Amniotic epithelial cell (primary cell): ENCODE measurements at places on chromosomes 5 and 9.
A peak's percentile ranks its signal among the peaks of the same experiment; 100 is the strongest.

DNA sequence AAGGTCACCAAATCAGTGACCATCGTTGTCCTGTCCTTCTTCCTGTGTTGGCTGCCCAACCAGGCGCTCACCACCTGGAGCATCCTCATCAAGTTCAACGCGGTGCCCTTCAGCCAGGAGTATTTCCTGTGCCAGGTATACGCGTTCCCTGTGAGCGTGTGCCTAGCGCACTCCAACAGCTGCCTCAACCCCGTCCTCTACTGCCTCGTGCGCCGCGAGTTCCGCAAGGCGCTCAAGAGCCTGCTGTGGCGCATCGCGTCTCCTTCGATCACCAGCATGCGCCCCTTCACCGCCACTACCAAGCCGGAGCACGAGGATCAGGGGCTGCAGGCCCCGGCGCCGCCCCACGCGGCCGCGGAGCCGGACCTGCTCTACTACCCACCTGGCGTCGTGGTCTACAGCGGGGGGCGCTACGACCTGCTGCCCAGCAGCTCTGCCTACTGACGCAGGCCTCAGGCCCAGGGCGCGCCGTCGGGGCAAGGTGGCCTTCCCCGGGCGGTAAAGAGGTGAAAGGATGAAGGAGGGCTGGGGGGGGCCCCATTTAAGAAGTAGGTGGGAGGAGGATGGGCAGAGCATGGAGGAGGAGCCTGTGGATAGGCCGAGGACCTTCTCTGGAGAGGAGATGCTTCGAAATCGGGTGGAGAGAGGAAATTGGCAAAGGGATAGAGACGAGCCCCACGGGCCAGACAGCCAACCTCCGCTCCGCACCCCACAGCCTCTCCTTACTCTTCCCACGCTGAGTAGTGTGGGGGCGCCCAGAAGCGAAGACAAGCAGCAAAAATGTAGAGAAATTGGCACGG is 1.7 kb downstream of the RXFP3 start:
- DNase-seq = no peak

GRCh38 chr9:86301686-86302085 is 19.3 kb upstream of the ISCA1 start:
- DNase-seq = no peak

DNA sequence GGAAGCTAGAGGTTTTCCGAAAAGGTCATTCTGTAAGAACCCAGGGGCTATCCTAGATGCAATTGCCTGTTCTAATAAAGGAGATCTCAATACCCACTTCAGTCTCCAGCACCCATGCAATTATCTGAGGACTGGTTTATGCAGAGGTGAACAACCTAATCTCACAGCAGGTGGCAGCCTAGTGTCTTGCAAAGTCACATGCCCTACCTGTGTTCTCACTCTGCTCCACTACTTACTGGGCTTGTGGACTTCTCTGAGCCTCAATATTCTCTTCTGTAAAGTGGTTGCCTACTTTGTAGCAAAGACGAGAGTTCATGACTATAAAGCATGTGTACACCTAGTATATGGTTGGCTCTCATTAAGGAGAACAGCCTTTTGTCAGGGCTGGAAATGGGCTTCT is 21.0 kb upstream of the ALDH1B1 start:
- DNase-seq = peak; percentile 38

DNA sequence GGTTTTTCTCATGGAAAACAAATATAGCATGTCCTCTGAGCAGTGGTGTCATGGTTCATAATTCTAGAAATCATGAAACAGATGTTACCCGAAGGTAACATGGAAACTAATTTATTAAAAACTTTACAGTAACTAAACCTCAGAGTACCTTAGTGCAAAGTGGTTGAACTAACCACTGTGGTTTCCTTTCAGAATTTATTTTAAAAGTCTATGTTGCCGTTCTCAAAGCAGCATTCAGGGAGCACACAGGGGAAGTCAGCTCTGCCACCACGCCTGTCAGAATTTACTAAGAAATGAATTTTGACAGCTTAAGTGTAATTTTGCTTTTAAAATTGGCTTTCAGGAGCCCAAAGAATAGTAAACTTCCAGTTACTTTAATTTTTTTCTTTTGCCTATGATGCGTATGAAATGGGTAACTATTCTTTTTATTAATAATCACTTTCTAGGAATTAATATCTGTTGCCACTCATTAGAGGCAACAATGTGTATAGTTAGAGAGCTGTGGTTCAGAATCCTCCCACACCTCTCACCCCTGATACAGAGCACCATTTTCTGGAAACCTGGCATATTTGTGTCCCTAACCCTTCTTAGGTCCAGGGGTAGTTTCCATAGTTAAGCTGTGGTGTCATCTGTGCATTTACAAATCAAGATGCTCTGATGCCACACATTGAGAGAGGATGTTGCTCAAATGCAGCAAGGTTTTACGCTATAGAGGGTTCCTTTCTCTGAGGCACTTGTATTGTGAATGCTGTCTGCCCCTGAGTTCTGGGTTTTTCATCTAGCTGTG is 202.6 kb downstream of the ZSWIM6 start:
- no peak for DNase-seq

GRCh38 chr5:93349613-93350012 is 231.4 kb downstream of the NR2F1-AS1 start:
- peak; percentile 25 for DNase-seq

DNA sequence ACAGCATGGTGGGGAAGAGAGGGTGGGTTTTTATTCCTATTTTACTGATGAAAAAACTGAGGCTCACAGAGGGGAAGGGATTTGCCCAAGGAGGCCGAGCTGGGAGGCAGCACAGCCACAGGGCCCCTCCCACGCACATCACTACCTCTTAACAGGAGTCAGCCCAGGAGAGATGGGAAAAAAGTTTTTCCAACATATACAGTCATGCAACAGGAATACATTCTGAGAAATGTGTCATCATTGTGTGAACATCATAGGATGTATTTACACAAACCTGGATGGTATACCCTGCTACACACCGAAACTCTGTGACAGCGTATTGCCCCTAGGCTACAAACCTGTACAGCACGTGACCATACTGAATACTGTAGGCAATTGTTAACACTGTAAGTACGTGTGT is 11.6 kb downstream of the TRAF1 start:
- peak; percentile 58 for DNase-seq

GRCh38 chr5:171127314-171127713 is 181.7 kb upstream of the TLX3 start:
- peak; percentile 14 for DNase-seq

DNA sequence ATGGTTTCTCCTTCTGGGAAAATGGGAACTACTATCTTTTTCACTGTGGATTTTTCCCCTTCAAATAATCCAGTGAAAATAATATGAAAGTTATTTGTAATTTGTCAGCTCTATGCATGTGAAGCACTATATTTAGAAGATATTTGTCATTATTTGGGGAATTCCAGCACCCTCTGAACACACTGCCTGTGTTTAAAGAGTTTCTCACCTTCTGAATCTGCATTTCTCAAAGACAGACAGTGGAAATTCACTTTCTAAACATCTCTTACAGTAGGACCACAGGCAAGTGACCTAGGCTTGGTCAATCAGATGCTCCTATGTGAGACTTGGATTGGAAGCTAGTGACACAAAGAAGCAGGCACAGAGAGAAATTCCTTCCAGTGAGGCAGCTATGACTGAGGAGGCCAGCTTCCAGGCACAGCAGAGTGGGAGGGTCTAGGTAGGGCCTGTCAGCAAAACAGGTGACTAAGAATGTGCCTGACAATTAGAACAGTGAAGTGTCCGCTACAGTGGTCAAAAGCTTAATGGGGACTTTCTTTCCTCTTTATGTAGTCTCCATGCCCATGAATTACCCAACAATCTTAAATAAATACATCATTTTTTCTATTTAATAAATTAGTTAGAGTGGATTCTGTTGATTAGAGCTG is 167.2 kb downstream of the HMHB1 start:
- no peak for DNase-seq

DNA sequence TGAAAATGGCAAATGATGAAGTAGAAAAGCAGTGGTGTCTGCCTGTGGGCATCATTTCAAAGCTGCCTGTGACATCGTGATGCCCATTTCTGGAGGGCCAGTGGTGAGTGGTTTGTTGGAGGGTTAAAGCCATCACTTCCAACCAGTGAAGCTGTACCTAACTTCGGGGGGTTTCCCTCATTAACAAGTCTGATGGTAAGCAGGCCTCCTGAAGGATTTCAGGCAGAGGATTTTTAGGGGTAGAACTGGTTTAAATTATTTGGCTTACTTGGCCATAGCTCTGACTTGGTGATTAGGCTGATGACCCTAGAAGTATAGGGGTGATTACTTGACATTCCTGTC is 10.7 kb downstream of the TNFAIP8 start:
- no peak for DNase-seq

DNA sequence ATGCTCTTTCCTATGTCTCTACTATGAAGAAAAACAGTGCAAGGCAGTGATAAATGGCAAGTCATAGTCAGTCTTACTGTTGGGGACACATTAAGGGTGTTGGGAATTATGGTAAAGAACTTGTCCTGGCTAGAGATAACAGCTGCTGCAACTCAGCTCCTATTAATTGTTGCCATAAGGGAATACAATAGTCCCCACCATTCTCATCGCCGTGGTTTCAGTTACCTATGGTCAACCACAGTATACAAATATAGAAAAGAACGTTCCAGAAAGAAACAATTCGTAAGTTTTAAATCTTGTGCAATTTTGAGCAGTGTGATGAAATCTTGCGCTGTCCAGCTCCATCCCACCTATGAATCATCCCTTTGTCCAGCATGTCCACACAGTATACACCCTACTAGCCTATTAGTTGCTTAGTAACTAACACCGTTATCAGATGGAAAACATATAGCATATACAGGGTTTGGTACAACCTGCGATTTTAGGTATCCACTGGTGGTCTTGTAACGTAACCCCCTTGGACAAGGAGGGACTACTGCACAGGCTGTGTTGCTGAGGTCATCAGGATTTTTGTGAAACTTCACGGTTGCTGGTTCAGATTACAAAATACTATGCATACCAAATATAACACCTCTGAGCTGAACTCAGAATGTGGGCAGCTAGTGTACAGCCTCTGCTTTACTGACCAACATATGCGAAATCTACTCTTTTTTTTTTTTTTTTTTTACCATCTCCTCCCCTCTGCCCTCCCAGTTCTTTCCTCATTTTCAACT is 53.5 kb downstream of the ZFR start:
- peak; percentile 97 for DNase-seq

DNA sequence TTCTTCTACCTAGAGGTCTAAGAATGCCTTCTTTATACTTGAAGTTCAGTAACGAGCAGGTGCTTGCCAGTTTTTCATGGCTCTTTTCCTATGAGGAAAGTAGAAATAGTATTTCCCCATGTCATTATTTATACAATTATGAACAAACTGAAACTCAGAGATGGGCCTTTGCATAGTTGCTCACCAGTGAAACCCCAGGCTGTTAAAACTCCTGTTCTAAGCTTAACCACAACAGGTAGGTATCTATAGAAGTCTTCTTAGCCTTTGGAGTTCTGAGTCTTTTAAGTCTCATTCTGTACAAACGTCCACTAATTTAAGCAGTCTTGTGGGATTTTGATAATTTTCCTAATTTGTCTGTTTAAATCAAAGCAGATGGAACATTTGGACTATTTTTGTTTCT is 90.1 kb downstream of the STARD4 start:
- no peak for DNase-seq

- DNase-seq = peak; percentile 45
These were observed 34.4 kb downstream of the ZNF366 start for GRCh38 chr5:72472666-72473422.

DNA sequence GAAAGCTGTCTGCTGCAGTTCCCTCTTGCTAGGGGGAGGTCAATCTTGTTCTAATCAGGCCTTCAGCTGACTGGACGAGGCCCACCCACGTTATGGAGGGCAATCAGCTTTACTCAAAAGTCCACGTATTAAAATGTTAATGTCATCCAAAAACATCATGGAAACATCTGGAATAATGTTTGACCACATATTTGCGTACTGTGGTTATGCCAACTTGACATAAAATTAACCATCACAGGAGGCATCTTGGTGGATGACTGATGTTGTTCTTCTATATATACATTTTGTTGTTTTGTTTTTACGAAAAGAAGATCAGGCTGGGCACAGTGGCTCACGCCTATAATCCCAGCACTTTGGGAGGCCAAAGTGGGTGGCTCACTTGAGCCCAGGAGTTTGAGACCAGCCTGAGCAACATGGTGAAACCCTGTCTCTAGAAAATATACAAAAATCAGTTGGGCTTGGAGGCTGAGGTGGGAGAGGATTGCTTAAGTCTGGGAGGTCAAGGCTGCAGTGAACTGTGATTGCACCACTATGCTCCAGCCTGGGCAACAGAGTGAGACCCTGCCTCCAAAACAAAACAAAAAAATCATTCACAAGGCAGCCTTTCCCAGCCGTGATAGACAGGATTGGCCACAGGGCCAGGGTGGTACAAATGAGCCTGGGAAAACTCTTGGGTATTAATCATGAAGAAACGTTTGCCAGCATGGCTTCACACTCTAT is 33.8 kb upstream of the PRXL2C start:
- no peak for DNase-seq

GRCh38 chr5:56191656-56192055 is 41.5 kb downstream of the ANKRD55 start:
- no peak for DNase-seq

- DNase-seq = no peak
These were observed 25.9 kb downstream of the CDC42SE2 start for GRCh38 chr5:131289738-131290137.

DNA sequence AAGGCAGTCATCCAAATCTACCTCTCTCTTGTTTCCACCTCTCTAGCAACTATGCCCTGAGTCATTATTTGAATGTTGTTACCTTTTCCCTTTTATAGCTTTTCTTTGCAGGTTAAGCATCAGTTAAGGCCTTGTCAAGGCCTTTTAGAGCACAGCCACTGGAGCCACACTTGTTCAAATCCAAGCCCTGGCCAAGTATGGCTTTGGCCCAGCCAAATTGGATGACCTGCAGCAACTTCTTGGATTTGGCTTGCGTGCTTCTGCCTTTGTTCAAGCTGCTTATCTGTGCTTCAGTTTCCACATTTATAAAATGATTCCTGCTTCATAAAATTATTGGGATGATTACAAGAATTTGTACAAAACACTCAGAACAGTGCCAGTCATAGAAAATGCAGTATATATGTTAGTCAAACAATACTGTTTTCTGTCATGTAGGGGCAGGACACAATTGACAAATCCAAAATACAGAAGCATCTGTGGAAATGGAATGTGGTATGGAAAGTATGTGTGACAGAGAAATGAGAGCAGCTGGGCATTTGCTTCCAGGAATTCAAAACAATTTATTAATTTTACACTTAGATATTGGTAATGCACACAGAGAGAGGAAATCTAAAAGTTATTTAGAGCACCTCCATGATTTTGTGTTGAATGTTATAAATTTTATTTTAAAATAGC is 17.9 kb upstream of the RLN1 start:
- DNase-seq = no peak

- DNase-seq = no peak
These were observed 229.5 kb downstream of the MEF2C start for GRCh38 chr5:88653471-88653870.

DNA sequence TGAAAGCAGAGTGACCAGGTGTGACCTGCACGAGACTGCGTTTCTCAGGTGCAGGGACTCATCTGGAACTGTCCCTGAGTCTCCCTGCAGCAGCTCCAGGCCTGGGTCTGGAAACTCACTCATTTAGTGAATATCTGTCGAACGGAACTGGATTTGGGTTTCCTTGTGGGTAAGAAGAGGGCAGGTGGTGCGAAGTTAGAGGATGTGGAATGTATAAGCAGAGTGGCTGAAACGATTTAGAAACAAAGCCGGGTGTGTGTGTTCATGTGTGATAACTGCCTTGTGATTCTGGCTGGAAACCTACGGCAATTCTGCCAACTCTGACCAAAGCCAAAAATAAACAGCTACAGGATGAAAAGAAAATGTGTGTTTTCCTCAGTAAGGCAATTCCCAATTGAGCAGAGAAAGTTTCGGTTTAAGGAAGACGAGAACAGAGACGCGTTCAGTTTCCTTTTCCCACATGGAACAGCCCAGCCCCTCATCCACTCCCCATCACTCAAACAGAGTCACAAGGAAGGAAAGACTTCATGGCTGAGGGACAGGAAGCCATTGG is 130.3 kb downstream of the NSG2 start:
- DNase-seq = no peak
